ENCODE measurements at places on chromosomes 7 and 10.

GRCh38 chr10:132899054-132899750 is 43.2 kb downstream of the CFAP46 start:
- DNase-seq, result no peak

GRCh38 chr7:111711426-111712065 is 149.3 kb upstream of the IMMP2L start:
- DNase-seq, result no peak

DNA sequence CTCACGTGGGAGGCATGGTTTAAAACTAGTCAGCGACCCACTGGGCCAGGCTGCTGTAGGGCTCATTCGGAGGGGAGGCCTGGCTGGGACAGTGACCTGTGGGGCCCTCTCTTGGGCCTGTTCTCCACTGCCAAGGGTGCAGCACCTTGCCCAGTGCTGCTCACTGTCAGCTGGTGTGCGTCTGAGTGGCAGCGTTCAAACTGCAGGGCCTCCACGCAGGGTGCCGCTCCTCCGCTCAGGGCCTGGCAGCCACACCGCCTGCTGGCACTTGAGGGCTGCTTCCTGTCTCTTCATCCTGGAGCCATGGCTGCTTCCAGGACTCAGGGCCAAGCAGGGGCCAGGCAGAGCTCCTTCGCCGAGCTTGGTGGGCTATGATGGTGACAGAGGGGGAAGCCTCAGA is 18.3 kb downstream of the ADAMTS14 start:
- no peak for DNase-seq

- DNase-seq, result no peak
Measured at GRCh38 chr10:12735843-12736462, 265.6 kb downstream of the CCDC3 start.

GRCh38 chr7:136114966-136115762 is 138.0 kb upstream of the MTPN start:
- peak; percentile 72 for DNase-seq

- no peak for DNase-seq
Measured at GRCh38 chr10:129096065-129096984, 370.7 kb upstream of the MGMT start.

GRCh38 chr7:25652366-25652765 is 424.1 kb upstream of the NPVF start:
- DNase-seq, result no peak

- no peak for DNase-seq
Measured at GRCh38 chr10:21260506-21261149, 264.9 kb downstream of the SKIDA1 start.

- DNase-seq, result peak; percentile 79
Measured at GRCh38 chr10:129968853-129969183, 4.7 kb upstream of the EBF3 start.

- DNase-seq, result no peak
Measured at GRCh38 chr10:71912431-71912830, 51.8 kb upstream of the CHST3 start.

DNA sequence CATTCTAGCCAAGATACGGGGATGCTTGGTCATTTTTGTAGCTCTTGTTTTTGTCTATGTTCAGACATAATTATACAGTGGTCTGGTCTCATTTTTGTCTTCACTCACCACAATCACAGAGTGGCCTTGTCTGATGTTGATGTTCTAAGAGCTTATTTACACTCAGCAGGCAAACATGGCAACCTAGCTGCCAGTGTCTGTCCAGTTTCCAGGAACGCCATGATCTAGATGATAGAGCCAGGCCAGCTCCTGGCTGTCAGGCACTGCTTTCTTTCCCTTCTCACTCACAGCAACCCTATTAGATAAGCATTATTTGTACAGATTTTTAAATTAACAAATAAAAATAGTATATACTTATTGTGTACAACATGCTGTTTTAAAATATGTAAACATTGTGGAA is 98.6 kb upstream of the PHF14 start:
- DNase-seq, result no peak

DNA sequence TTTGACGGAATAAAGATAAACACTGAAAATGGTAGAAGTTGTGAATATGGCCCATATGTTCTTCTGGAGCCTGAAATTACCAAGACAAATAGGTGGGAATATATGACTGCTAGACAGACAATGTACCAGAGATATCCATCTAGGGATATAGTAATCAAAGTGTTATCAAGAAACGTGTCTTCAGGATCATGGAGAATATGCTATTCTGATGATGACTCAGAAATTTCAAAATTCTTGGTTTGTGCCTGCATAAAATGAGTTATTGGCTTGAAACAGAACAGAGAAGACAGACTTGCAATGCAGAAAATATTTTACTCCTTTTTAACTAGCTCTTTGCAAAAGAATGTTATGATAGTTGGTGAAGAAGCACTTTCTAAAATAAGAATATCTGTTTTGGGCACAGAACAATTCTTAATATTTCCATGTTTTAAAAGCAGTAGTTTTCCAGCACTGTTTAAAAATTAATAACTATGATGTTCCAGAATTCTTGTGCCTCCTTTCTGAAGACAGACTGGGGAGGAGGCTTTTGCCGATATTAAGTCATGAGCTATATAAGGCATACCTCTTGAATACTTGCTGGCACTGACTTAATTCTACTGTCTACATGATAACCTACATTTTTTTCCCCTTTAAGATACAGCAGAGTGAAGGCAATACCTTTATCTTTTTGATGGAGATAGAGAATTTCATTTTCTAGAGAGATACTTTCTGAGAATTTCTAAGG is 34.4 kb upstream of the CABCOCO1 start:
- no peak for DNase-seq

DNA sequence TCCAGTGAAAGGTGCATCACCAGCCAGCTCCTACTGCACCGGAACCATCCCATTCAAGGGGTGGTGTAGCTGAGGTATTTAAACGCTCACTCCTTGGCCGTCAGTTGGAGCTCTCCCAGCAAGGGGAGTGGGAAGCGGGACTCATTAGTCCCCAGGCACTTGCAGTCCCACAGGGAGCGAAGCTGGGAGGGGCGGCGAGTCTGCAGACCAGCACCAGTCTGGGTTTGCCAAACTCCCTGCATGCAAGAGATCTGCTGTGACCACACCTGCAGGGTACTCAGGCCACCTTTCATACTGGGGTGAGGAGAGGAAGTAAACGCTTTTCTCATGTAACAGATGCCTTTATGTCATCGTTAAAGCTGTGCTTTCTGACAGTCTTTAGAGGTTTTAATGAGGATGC is 187.9 kb downstream of the PTPRN2 start:
- no peak for DNase-seq

- DNase-seq, result no peak
Measured at GRCh38 chr7:154996756-154997155, 6.2 kb downstream of the PAXIP1 start.

DNA sequence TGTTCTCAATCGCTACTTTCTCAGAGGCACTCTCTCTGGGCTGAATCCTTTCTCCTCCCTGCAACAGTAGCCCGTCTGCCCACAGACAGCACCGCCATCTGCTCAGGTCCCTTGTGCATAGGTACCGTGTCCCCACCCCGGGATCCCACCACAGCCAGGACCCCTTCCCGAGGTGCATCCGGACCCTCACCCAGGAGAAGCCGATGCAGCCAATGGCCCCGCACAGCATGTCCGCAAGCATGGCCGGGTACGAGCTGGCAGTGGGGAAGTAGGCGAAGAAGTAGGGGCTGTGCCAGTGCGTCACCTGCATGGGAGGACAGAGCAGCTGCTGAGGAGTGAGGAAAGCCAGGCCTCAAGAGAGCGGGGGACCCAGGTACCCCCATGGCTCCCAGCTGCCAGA is 25.5 kb downstream of the DDC start:
- no peak for DNase-seq

DNA sequence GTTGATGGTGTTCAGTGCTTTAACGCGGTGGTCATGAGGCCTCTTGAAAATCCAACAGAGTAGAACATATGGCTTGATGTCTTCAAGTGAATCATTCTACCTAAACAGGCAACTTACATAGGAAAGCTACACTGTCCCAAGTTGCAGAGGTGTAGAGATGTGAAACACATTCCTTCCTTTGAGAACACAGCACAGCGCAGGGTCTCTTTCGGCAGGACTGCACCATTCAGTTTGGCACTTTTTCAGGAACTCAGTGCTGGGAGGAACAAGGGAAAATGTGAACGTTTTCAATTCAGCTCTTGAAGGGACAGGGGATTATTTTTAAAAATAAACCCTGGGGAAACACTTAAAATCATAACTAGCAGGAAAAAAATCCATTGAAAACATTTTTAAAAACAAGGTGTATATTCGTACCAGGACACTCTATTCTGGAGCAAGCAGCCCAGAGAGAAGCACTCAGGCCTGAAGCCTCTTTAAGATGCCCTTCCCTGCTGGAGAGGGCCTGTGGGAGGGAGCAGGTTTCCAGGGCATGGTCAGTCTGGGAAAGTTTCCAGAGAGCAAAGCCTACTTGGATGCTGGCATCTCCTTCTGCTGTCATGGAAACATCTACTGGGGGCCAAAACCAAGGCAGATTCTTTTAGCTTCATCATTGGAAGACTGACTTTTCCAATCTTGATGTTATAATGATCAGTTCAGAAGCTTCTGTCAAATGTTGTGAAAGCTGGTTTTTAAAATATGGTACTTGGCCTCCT is 60.4 kb upstream of the NPVF start:
- no peak for DNase-seq

DNA sequence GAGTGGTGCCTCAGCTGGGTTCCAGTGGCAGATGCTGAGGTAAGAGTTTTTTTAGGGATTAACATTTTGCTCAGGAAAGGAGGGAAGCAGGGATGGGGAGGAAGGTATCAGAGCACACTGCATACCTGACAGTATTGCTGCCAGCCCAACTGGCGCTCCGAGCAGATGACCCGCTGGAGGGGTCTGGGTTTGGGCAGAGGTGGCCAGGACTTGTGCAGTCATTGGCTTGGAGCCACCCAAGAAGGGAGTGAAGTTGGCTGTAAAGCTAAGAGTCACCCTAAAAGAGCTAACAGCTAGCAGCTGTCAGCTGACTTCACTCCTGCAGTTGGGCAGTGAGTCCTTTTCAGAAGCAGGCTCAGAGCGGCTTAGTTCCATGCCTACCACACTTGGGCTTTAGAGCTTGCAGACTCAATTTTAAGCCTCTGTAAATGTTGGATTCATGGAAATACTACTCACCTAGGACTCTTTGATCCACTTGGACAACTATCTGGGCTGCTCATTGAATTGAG is 5.8 kb upstream of the ARHGAP22 start:
- no peak for DNase-seq

- DNase-seq, result no peak
Measured at GRCh38 chr10:77907900-77908717, 18.4 kb downstream of the DLG5 start.

- DNase-seq, result no peak
Measured at GRCh38 chr7:25583621-25584020, 355.3 kb upstream of the NPVF start.

DNA sequence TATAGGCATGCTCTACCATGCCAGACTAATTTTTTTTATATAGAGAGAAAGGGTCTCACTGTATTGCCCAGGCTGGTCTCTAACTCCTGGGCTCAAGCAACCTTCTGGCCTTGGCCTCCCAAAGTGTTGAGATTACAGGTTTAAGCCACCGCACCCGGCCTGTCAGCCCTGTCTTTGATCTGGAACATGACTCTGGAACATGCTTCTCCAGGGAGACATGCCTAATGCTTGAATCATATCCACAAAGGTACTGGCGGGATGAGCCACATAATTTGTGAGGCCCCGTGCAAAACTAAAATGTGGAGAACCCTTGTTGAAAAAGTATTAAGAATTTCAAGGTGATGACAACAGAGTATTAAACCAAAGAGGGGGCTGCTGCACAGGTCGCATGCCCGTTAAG is 282.8 kb downstream of the ARHGAP12 start:
- no peak for DNase-seq

DNA sequence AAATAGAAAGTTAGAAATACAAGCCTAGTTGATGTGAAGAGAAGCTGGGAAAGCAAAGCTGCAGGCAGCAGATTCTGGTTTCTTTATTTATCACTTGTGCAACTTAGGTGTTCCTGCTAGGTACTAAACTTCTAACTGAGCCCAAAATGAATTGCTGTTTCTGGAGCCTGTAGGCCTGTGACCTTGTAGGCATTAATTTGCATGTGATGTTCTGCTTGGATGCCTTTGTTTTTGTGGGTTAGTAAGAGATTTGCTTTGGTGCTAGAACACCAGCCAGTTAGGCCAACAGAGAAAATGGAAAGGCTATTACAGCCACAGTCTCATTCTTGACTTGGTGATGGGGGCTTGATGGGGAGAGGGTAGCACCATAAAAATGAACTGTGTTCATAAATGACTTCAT is 370.7 kb downstream of the PPP1R3A start:
- DNase-seq, result no peak

DNA sequence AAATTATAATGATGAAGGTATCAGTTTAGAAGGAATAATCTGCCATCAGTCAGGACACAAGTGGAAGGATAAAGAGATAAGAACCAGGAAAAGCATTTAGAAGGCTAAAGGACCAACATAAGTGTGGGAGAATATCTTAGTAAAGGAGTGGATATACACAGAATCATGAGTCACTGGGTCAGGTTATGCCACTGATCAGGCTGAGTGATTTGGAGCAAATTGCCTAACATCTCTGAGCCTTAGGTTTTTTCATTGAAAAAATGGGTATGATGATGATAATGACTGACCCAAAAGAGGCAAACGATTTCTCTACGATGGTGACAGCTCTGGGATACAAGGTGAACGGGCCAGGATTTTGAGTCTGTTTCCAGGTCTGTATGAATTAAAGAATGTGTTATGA is 2.8 kb upstream of the CUL1 start:
- no peak for DNase-seq

DNA sequence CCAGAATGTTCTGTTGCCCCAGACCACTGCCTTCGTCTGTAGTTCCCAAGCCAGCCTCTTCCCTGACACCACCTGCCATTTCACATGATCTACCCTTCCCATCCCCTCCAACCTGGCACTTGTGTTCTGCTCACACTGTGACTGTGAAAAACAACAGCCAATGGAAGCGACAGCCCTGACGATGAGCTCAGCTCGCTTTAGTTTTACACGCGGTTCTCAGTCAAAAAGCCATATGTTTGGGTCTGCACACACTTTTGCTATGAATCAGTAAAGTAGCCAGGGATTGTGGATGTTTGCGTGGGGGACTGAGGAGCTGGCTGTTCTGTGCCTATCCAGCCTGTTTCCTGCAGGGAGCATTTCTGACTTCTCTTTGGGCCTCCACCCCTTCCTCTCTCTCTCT is 282.7 kb downstream of the WDR11 start:
- DNase-seq, result no peak

DNA sequence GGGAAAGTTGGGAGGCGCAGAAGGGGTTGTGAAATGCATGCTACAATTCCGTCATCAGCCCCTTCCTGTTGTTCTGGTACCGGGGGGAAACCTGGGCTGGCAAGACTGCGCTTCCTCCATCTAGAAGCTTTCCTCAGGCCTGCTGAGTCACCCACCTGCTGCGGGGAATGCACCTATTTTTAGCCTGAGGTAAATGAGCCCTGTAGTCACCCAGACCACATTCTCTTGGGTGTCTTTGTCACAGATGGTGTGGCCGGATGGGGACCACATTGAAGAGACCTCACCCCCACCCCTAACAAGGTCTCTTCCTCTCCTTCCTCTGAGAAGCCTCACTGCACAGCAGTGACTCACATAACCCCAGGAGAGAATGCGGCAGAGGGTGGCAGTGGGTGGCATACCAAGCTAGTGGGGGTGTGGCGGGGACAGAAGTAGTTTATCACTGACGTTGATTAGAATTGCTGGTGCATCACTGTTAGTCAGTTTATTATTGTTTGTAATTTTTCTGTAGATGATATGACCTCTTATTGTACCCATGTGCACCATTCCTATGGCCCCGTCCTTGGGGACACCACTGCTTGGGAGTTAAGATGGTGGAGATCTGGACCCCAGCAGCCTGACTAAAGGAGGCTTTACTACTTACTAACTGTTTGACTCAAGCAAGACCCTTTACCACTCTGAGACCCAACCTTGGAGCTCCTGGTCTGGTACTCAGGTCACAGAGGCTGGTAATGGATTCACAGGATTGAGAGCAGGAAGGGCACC is 83.0 kb upstream of the DUSP5 start:
- peak; percentile 89 for DNase-seq

All from activated T-cell treated with anti-CD3 and anti-CD28 coated beads, Interleukin-2, amount 50 U/mL, for 48 hours (primary cell).